ENCODE measurements at places on chromosomes 5 and 9.

DNA sequence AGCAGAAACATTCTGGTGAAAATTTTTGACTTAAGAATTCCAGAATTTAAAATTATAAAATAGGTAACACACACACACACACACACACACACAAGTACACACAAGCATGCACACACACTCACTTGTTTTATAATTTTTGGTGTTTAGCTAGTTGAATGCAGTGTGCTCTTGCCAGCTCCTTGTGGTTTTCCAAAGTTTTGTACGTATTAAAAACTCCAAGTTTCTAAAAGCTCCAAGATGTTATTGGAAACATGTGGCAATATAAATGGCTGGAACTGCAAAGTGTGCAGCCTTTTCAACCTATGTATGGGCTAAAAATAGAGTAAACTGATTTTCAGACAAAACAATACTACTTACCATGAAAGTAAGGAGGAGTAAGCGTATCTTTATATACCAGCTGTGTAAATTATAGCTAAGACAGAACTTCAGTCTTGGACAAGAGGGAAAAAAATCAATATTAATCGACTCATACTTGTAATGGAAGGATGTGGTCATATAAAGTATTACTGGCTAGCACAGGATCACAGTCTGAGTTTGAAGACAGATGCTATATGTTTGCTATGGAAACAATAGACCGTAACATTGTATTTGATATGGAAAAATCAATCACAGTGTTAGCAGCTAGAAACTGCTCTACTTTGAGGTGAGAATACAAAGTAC, 727.1 kb upstream of the GRAMD2B start:
- no peak for DNase-seq

GRCh38 chr5:13955896-13956295, 11.4 kb upstream of the DNAH5 start:
- DNase-seq, result no peak

GRCh38 chr9:107144475-107144874, 138.6 kb upstream of the RAD23B start:
- DNase-seq, result no peak

DNA sequence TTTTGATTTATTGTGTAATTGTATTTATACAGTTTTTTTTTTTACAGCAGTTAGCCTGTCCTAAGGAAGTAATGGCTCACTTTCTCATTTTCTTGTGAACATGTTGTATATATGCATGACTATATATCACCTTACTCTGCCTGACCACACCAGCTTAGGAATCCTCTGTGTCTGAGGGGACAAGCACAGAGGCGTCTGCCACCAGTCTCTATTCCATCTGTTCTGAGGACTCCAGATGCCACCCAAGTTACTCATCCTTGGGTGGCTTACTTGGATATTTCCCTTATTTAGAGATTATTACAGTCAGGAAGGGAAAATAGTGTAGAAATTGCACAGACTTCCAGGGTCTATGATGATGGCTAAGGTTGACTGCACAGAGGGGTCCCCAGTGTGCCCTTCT, 256.3 kb upstream of the C9orf72 start:
- DNase-seq, result no peak

DNA sequence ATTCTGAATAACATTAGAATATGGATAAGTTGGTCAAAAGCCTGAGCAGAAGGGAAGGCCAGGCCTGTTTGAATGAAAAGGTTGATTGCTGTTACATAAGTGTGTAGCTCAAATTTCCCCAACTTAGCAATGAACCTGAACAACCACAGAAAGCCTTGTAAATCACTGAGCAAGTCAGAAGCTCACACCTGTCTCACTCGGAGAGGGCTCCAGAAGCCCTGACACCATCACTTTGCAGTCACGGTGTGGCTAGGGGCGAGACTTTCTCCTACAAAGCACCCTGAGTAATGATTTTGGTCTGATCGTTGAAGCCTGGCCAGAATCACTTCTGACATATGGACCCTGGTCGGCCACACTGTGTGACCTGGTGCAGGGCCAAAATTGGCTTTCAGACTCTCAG, 62.0 kb downstream of the MTX3 start:
- DNase-seq, result no peak

- no peak for DNase-seq
These were observed 1.0 kb upstream of the SLIT3 start for GRCh38 chr5:169301986-169302385.

- no peak for DNase-seq
These were observed 362.9 kb upstream of the ZNF608 start for GRCh38 chr5:125109293-125109692.

DNA sequence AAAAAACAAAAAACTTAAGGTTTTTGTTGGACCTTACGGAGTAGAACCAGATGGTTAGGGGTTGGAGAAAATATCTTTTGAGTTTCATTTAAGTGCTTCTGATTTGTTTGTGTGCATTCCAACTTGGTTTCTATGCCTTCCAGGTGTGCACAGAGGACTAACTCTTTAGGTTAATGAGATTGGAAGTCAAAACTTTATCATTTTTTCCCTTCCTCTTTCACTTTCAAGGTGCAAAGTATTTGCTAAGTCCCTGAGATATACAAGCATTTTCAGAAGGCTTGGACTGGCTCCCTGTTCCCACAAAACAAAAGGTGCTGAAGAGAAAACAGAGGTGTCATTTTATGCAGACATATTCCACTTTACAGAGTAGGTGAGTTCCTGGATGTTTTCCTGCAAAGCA, 30.3 kb upstream of the CER1 start:
- no peak for DNase-seq

- DNase-seq, result no peak
These were observed 82.2 kb downstream of the SHB start for GRCh38 chr9:37986771-37987258.

- no peak for DNase-seq
These were observed 10.7 kb downstream of the SPRY4 start for GRCh38 chr5:142314109-142314508.

DNA sequence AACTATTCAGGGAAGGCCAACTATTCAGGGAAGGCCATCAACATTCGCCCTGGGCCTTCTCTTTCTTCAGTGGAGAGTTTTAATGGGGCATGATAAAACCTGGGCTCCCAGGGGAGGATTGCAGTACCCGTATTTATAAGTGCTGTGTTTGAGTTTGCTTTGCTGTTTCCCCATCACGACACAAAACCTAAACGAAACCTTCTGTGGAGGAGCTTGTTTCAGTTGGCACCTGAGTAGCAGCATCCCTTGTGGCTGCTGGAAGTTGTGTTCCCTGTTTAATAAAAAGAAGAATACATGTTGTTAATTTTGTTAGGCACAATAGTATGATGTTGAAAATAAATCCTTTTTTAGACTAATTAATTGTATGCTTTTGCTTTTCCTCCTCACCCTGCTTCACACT, 8.3 kb downstream of the WDR31 start:
- DNase-seq, result no peak

- no peak for DNase-seq
These were observed 22.3 kb downstream of the RIC1 start for GRCh38 chr9:5651246-5651645.

GRCh38 chr9:24451346-24451745, 94.4 kb downstream of the IZUMO3 start:
- no peak for DNase-seq

GRCh38 chr5:150144246-150144801, 11.3 kb downstream of the PDGFRB start:
- no peak for DNase-seq

- DNase-seq, result no peak
These were observed 120.9 kb downstream of the CCDC192 start for GRCh38 chr5:127824126-127824525.

- DNase-seq, result no peak
These were observed 15.3 kb upstream of the GRXCR2 start for GRCh38 chr5:145887976-145888574.

DNA sequence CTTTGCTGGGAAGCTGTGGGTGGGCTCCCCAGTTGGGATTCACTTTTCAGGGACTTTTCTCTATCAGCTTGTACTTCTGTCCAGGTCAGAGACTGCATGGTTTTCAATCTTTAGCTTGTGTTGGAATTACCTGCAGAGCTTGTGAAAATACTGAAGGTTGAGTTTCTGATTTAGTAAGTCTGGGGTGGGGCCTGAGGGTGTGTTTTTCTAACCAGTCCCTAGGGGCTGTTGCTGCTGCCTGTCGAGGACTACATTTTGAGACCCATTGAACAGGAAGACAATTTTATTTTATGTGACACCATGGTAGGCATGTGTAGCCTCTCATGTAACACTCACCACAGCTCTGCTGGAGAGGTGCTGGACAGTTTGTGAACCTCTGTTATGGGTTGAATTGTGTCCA, 14.7 kb upstream of the MLANA start:
- no peak for DNase-seq

DNA sequence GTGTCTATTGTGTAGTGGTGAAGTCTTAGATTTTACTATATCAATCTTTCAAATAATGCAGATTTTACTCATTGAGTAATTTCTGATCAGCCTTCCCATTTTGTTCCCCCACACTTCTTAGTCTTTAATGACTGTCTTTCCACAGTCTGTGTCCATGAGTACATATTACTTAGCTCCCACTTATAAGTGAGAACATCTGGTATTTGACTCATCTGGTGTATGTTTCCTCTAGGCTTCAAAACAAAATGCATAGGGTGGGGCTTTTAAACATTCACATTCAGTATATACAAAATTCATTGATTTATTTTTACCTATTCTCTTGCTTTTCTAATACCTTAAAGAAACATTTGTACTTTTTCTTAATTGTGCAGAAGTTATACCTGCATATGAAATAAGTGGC, 513.0 kb downstream of the MTRR start:
- no peak for DNase-seq

DNA sequence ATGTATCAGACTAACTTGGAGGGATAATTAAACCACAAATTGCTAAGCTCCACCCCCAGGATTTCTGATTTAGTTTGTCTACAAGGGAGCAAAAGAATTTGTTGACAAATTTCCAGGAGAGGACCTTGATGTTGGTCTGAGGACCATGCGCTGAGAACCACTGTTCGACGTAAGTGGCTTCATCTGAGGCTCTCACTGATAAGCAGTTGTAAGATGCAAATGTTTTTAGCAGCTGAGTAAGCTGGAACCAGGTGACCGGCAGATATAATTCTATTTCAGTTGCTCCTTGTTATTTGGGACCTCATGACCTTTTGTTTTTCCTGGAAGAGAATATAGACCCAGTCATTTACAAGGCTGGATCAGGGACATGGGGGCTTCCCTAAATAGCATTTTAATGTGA, 14.1 kb upstream of the SPINK1 start:
- DNase-seq, result no peak

DNA sequence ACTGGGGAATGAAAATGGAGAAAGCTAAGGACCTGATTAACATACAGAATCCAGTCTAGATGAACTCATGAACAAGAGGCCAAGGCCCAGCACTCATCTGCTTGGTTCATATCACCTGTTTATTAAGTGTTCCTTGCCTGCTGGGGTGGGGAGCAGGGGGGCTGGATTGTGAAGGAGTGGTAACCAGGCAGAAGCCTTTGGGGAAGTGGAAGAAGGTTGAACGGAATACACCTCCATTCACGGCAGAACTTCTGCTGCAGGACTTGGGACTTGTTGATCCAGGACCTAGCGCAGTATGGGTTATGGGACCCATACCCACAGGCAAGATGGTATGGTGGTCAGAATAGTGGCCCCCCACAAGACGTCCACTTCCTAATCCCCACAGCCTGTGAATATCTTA, 8.8 kb upstream of the SEPTIN8 start:
- no peak for DNase-seq

DNA sequence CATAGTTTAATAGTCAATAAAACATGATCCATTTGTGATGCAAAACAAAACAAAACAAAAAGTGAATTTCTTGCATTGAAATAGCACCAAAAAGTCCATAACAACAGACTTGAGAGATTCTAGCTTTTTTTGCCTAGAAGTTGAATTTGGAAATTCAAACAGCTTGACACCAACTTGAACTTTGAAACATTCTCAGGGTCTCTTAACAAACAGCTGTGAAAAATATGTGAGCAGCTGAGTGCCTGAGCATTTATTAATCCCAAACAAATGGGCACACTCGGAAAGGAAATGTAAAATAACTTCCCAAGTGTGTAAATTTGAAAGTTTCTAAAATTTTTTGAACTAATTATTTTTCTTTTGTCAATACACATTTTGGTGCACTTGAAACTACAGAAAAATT, 56.0 kb upstream of the HMHB1 start:
- no peak for DNase-seq

DNA sequence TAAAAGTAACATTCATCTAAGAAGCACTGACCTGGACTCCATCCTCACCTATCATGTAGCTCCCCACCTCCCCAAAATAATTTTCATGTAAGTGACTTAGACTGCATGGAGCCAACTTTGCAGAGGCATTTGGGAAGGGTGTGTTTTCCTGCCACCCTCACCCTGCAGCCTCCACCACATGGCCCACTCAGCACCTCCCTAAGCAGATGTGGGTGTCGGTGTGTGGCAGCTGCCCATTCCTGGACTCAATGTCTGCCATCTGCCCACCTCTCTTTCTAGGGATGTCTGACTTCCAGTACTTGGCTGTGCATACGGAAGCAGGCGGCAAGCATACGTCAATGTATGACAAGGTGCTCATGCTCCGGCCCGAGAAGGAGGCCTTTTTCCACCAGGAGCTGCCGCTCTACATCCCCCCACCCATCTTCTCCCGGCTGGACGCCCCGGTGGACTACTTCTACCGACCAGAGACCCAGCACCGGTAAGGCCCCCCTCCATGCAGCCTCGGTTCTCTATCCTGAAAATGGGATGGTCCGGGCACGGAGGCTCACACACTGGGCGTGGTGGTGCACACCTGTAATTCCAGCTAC, 12.7 kb downstream of the GTF3C5 start:
- no peak for DNase-seq

- DNase-seq, result peak; percentile 70
These were observed 5.2 kb upstream of the NKD2 start for GRCh38 chr5:1003296-1003937.

All from NCI-H1436 treated with DMSO at 0.1 percent for 48 hours (cell line).